ENCODE measurements at places on chromosomes 11 and 22.

GRCh38 chr11:132161403-132162078, 791.1 kb downstream of the NTM start:
- DNase-seq = no peak

DNA sequence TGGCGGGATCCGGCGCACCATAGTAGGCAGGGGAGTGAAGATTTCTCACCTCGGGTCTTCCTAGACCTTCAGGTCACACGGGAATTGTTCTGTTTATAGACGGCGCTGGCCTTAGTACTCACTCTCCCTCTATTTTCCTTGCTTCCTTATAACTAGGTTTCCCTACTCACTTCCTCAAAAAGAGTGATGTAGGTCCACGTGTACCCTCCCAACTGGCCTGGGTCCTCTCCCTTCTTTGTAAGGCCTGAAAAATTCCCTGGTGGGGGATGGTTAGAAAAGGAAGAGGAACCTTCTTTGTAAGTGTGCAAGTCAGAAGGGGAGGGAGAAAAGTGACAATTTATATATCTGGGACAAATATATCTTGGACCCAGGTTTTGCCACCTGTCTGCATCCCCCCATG, 2.9 kb upstream of the TMEM9B start:
- no peak for DNase-seq

DNA sequence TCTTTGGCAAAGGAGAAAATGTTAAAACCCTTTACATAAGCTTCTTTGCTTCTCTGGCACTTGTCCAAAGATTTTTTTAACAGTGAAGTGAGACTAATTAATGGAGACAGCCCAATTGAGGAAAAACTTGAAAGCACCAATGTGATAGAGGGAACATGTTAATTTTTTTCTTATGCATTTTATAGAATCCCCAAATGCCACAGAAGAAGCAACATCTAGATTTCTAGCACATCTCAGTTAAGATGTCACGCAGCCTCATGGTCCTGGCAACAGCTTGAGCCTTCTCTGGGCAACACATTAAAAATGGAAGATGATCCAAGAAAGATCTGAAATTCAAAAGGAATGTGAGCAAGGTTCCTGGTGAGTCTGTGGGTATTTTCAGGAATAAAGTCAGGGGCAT, 48.5 kb downstream of the PACSIN2 start:
- DNase-seq = no peak

DNA sequence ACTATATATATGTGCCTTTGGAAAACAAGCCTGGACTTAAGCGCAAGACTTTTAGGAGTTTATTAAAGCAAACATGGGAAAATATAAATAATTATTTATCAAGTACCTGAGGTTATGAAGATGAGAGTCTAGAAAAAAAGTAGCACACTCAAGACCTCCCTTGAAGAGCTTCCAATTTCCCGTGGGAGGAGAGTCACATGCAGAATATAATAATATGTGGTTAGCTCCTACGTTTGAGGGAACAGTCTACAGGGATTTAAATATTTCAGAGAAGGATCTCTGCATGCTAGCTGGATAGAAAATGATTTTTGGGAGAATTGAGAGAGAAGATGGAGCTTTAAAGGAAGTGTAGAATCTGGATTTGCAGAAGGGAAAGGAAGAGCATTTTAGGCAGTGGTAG, 183.8 kb downstream of the SWAP70 start:
- no peak for DNase-seq

DNA sequence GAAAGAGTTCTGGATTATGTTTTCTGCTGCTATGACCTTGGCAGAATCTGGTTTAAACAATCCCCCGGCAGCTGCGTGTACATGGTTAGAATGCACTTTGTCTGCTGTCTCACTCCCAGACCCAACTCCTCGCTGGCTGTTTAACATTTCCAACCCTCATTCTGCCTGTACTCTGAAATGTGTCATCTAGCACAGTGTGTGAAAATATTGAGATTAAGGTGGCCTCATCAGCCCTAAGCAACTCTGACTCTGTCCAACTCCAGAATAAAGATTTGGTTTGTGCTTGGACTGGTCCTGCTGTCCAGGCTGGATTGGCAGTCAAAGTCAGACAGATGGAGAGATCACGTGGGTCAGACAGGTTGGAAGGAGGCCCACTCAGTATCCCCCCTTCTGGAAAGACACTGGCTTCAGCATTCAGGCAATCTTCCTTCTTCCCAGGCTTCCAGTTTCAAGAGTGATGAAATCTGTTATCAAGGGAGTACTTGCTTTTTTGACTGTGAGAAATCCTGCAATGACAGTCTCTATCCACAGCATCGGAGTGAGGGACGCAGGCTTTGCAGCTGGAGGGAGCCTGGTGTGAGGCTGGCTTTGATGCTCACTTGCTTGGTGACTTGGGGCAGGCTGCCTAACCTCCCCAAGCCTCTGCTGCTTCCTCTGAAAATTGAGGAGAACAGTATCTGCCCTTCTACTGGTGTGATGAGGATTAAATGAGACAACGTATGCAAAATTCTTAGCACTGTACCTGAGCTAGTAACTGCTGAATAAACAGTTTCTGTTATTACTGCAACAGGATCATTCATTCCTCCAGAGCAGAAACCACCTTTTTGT, 29.8 kb downstream of the ABTB2 start:
- DNase-seq = no peak

DNA sequence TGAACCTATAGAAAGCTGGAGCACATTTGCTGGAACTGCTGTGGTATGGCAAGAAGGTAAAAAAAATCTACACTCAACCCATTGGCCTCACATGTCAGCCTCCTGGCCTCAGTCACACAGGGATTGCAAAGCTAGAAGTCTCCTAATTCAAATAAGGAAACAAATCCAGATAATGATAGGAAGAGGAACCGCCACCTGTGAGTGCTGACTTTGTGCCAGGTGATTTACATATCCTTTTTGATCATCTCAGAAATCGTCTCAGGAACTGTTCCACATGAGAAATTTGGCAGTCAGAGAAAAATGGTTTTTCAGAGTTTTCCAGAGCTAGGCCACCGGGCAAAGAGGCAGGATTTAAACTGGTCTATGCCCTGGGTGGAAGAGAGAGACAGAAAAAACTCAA, 986 bp downstream of the NLRP10 start:
- DNase-seq = no peak

- no peak for DNase-seq
Observed at GRCh38 chr11:113168354-113169342, 145.7 kb upstream of the TTC12 start.

DNA sequence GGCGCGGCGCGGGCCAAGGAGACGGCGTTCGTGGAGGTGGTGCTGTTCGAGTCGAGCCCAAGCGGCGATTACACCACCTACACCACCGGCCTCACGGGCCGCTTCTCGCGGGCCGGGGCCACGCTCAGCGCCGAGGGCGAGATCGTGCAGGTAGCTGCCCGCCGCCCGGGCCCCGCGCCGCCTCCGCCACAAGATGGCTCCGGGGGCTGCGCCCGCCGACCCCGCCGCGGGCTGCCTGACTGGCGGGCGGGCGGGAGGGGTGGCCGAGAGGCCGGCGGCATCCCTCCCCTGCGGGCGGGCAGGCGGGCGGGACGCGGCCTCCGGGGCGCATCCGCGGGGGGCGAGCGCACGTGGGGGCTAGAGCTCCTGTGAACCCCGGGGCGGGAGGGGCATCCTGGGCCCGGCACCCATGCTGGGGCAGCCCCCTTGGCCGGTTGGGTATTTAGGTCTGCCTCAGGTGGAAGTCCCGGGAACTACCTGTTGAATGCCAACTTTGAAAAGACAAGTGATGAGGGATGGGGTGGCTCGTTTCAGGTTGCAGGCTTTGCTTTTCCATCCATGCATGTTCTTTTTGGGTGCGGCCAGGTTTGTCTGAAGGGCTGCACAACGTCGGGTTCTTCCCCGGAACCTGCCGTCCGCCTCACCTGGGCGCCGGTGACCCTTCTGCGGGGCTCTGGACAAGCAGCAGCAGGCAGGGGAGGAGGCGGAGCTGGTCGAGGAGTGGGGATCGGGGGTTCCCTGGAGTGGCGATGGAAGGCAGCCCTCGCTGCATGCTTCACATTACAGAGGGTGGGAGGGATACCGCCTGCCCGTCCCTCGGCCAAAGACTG, 760 bp downstream of the ZNRF3 start:
- DNase-seq = no peak

GRCh38 chr11:108596701-108597100, 3.1 kb upstream of the EXPH5 start:
- DNase-seq = no peak

All from esophagus squamous epithelium (tissue), 5 donors.